DMS 273 treated with DMSO at 0.1 percent for 48 hours (cell line): ENCODE measurements at places on chromosomes 16 and 17.

DNA sequence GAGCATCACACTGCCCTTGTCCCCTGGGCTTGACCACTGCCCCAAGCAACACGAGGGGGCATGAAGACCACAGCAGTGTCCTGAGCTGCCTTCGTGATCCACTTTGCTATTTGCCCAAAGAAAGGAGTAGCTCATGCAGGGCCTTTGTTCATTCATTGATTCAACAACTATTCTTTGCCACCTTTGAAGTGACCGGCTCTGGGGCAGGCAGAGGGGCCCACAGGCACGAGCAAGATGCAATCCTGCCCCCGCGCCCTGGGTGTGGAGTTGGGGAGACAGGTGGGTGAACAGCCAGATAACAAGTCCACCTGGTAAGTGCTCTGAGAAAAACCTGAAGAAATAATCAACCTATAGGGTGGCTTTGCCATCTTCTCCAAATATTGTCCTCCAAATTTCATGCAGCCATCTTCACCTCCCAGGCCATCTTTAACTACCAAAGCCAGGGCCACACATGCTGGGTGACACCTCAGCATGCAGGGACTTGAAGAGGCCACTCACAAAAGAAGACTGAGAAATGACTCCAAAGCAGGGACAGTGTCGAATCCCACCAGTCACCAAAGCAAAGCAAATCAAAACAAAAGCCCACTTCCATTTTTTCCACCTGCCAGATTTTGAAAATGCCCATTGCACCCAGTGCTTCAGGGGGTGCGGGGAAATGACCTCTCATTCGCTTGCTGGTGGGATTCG is 18.2 kb upstream of the RBFOX3 start:
- no peak for DNase-seq

GRCh38 chr16:74729783-74730683 is 29.4 kb upstream of the MLKL start:
- DNase-seq: no peak

DNA sequence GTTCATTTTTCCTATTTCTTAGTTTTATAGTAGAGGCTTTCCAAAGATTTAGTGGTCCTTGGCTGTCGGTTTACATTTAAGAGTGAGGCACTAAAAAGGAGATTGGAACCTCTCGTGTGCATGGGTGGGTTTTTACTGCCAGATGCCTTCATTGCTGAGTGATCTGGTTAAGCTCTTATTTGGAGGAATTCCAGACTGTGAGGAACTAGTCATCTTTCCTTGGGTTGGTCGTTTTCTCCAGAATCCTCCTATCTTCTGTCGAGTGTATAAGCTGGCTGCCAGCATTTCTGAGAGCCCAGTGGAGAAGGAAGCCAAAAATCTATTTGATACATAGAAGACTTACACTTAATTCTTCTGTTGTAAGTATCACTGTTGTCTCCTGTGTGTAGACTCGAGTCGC is 22.6 kb downstream of the IST1 start:
- DNase-seq: no peak

DNA sequence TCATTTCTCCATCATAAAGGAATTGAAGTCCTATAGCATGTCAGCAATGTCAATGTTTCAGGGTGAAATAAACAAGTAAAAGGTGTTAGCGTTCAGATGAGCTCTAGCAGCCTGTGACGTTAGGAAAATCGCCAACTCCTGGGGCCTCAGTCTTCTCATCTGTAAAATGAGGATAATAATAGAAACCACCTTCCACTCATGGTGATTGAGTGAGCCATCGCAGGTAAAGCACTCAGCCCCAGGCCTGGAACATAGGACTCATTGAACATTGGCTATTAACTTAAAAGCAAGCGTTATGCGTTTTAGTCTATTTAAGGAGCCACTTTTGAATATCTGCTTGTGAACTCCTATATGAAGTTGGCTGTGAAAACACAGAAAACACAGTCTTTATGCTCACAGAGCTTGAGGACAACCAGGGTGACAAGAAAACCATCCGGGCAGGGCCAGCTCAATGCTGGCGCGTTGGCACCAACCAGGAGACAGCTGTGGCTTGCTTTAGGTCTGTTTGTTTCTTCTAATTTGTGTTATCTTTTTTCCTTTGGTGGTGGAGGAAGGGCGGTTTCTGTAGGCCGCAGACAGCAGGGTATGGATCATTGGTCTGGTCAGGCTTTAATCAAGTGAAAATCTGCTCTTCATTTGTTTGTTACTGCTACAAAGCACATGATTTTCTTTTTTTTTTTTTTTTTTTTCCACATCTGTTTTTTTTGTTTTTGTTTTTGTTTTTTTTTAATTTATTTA is 35.7 kb upstream of the MED9 start:
- DNase-seq: no peak

DNA sequence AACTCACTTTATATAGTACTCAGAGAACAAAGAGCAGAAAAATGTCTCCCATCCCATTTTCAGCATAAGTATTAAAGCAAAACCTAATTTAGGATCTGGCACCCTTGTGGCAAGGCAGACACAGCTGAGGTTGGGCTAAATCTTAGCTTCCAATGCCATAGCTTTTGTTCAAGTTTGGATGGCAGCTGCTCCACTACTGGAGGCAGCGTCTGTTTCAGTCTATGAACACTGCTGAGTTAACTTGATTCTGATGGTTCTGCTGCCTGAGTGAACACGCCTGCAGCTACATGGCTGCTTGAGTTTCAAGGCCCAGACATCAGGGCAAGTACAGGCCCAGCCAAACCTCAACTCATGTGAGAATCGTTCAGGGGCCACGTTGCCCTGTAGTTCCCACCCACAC is 178.2 kb upstream of the RPH3AL start:
- no peak for DNase-seq

- DNase-seq: peak; percentile 42
These were observed 8.2 kb upstream of the EIF1 start for GRCh38 chr17:41680426-41681040.
